ENCODE measurements at places on chromosomes 1 and 21.

GRCh38 chr1:24743404-24744211 lies 1.6 kb upstream of the CLIC4 start:
- no peak for DNase-seq

GRCh38 chr1:96698342-96698983 lies 23.1 kb upstream of the PTBP2 start:
- DNase-seq: no peak

- DNase-seq: no peak
Observed at GRCh38 chr1:65069011-65069565, 78.9 kb upstream of the AK4 start.

GRCh38 chr1:111789142-111789541 lies 33.4 kb downstream of the DDX20 start:
- DNase-seq: no peak

DNA sequence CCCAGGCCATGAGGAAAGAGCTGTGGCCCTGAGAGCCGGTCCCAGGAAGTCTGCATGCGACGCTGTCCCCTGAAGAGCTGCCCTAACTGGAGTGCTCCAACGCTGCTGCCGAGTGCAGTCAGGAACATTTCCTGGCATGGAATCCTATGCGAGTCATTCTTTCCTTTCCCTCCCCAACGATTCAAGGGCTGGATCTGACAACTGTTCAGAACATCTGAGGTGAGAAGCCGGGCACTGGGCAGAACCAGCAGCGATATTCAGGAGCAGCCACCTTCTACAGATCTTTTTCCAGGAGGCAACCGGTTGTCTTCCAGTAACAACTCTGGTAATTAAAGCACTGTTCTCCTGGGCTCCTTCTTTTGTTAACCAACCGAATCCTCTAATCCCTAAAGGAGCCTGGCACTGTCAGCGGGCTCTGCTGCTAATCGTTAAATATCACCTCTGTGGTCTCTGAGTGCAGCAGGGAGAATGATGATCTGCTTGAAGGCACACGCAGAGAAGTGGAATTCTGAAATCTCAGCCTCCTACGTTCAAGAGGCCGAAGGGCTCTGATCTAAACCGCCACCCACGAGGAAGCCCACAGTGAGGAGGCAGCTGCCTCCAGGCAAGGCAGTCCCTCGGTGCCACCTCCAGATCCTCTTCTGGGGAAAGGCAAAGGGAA lies 55.8 kb downstream of the SLC45A1 start:
- DNase-seq: no peak

DNA sequence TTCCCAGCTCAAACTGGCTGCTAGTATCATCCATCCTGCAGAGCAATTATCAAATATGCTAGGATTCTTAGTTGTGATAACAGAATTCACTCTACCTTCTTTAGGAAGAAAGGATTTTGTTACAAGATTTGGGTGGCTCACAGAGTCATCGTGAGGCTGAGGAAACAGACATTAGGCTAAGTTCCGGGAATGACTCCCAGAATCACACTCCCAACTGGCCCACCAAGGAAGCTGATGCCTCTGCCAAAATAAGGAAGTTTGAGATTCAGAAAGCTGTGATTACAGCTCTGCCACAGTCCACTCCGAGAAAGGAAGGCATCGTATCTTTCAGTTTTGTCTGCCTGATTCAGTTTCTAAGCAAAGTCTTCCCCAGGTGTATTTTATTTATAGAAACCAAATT lies 50.6 kb upstream of the LYPLAL1 start:
- DNase-seq: no peak

- DNase-seq: no peak
Observed at GRCh38 chr1:33319949-33320618, 814 bp downstream of the A3GALT2 start.

DNA sequence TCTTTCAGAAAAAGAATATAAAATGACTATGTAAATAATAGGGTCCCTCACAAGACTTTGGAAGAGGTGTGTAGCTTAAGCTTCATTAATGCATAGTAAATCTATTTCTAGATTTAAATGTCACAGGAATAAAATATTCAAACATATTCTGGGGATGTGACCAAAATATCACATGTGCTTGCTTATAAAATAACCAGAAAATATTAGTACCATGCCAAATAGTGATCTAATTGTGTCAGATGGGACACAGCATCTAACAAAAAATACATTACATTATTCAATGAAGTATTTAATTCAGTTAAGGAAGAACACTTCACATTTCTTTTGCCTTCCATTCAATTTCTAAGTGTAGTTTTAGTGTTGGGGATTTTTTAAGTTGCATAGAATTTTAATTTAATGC lies 179.5 kb downstream of the LRRC40 start:
- no peak for DNase-seq

GRCh38 chr1:228944935-228945371 lies 209.7 kb downstream of the RHOU start:
- no peak for DNase-seq

DNA sequence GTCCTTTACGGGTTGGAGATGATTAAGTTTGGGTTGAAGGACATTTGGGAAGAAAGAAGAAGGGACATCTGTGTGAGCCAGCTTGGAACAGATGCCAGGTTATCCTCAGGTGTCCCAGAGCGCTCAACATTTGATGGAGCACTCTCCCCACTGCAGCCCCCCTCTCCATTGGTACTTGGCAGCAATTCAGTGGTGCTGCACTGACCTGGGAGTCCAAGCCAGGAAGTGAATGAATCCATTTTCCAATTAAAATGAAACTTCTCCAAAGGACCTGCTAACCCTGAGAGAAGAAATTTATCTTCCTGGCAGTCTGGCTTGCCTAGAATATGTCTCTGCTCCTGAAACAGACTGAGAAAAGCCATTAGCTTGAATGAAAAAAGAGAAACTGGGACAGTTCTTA lies 67.1 kb downstream of the FGGY start:
- DNase-seq: no peak

GRCh38 chr1:90544356-90544755 lies 172.7 kb downstream of the BARHL2 start:
- DNase-seq: no peak

DNA sequence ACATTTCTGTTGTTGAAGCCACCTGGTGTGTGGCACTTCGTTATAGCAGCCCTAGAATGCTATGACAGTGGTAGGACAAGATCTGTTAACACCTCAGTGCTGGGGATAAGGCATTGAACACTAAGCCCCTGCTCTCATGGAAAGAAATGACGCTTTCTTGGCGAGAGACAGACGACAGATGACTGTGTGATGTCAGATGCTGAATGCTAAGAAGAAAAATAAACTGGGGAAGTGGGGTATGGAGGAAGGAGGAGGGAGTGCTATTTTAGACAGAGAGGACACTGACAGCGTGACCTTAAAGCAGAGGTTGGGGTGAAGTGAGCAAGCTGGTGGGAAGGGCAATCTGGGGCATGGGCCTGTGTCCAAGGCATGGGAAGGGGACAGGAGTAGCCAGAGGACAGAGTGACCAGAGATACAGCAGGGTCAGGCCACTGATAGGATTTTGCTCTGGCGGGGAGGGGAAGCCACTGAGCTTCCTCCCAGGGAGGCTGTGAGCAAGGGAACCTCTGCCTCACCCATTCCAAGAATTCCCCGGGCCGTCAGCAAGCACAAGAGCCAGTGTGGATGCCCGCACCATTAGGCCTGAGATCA lies 15.2 kb downstream of the DOP1B start:
- DNase-seq: no peak

GRCh38 chr1:113058941-113059706 lies 13.9 kb upstream of the LRIG2 start:
- no peak for DNase-seq

- DNase-seq: no peak
Observed at GRCh38 chr1:25704267-25704691, 87.7 kb downstream of the MAN1C1 start.

- DNase-seq: no peak
Observed at GRCh38 chr1:152623203-152623844, 421 bp upstream of the LCE3A start.

- DNase-seq: no peak
Observed at GRCh38 chr1:167618366-167618765, 11.7 kb upstream of the RCSD1 start.

GRCh38 chr1:193060406-193060805 lies 994 bp downstream of the RO60 start:
- DNase-seq: no peak

GRCh38 chr1:75838079-75838478 lies 41.4 kb downstream of the MSH4 start:
- no peak for DNase-seq

DNA sequence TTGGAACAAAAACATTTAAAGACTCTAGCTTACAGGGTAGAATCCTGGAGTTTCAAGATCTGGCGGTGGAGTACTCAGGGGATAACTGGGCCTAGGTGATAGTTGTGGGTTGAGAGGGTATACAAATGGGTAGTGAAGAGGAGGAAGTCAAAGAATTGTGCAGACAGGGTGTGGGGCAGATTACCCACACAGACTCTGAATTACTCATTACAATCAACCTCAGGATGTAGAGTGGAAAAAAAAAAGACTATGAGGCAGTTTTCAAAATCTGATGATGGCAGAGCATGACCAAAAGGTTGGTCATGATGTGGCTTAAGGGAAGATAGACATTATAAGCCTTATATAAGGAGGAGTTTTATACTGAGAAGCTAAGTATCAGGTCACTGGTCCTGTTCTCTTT lies 44.1 kb upstream of the GLIS1 start:
- no peak for DNase-seq

GRCh38 chr21:33041981-33042380 lies 16.2 kb downstream of the OLIG2 start:
- DNase-seq: no peak

GRCh38 chr1:240194120-240194519 lies 102.4 kb downstream of the FMN2 start:
- DNase-seq: no peak

DNA sequence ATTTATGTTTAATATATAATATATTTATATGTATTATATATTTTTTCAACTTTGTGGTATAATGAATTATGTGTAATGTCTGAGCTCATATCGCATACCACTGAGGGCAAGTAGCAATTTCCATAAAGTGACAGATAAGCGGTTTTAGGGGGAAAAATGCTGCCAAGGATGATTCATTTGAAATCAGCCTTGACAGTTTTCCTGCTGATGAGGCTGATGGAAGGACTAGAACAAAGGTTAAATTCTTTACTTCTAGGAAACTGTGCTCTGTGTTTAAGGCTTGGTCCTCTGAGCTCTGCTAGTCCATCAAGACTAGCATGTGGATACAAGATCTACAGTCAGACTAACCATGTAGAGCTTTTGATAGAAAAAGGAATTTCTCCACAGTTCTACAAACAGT lies 19.3 kb upstream of the DDAH1 start:
- no peak for DNase-seq

DNA sequence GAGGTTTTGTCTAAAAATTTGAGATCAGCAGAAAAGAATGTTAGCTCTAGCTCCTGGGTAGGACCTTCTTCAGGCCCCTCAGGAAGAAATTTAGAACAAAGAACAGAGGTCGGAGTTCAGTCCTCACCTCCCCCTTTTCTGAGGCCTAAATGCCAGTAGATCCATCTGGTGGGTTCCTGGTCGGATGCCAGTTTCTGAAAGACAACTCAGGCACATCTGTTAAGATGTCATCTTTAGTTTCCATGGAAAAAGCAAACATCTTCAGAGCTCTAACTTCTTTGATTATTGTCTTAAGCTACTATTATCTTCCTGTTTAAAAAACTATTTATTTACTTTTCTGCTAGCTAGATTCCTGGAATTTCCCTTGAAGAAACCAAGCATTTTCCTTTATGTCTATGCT lies 37.1 kb upstream of the USP25 start:
- no peak for DNase-seq

- no peak for DNase-seq
Observed at GRCh38 chr1:54112705-54113368, 40.0 kb downstream of the CDCP2 start.

DNA sequence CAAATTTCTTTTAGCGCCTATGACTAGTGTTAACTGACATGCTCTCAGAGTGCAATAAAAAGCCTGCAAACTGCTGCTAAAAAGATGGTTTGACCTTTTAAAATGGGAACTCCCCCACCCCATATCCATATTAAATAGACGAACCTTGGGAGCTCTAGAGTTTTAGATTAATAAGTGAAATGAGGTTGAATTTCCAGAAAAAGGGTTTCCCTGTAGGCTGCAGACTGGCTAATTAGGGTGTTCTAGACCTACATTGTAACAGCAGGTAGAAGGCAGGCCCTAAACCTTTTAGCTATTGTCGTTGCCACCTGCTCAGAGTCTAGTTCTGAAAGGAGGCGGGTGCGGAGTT lies 2.2 kb downstream of the FAM78B start:
- no peak for DNase-seq

DNA sequence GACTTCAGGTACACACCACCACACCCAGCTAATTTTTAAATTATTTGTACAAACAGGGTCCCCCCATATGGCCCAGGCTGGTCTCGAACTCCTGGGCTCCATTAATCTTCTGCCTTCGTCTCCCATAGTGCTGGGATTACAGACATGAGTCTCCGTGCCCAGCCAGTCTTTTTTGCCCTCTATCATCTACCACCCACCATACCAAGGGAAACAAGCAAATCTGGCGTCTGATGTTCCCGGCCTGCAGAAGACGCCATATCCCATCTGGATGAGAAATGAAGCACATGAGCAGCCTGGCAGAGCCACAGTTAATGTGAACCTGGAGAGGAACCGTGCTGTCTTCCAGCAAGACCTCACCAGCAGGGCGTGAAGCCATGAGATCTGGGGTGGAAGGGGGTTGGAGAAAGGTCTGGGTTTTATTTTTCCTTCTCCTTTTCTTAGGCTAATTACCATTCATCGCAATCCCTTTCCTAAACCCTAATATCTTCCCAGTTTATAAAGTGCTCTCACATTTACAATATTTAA lies 1.8 kb upstream of the PRELP start:
- DNase-seq: no peak

DNA sequence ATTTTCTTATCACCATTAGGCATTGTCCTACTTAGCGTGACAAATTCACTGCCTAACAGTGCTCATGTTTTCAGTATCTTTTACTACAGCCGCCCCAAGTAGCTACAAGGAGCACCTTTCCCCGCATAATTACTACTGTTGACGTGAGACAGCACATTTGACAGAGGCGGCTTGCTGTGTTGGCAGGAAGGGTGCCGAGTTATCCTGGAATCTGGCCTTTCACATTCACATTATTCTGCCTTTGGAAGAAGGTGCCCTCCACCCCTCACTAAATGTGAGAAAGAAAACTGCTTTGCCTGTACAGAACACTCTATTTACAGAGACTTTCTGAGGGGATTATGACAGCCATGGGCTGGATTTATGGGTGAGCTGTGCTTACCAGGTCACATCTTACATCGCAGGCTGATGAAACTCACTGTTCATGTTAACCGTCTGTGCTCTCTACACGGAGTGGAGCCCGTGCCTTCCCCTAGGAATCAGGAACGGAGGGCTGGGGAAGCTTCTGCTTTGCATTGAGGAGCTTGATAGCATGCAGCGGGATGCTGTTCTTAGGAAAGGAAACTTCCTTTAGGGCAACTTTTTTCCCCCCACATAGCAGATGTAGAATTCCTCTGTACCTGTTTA lies 148.0 kb upstream of the ZRANB2 start:
- DNase-seq: no peak

- DNase-seq: no peak
Observed at GRCh38 chr1:198558402-198558801, 17.9 kb upstream of the ATP6V1G3 start.

- no peak for DNase-seq
Observed at GRCh38 chr1:223810586-223810985, 35.2 kb downstream of the TP53BP2 start.

Data from stimulated activated CD8-positive, alpha-beta memory T cell treated with anti-CD3 and anti-CD28 coated beads, Interleukin-4, amount 100 ng/mL, for 1 hour (primary cell).